ENCODE measurements at places on chromosomes 12 and 14.

- no peak for DNase-seq
Measured at GRCh38 chr12:11580125-11580751, 69.2 kb upstream of the ETV6 start.

DNA sequence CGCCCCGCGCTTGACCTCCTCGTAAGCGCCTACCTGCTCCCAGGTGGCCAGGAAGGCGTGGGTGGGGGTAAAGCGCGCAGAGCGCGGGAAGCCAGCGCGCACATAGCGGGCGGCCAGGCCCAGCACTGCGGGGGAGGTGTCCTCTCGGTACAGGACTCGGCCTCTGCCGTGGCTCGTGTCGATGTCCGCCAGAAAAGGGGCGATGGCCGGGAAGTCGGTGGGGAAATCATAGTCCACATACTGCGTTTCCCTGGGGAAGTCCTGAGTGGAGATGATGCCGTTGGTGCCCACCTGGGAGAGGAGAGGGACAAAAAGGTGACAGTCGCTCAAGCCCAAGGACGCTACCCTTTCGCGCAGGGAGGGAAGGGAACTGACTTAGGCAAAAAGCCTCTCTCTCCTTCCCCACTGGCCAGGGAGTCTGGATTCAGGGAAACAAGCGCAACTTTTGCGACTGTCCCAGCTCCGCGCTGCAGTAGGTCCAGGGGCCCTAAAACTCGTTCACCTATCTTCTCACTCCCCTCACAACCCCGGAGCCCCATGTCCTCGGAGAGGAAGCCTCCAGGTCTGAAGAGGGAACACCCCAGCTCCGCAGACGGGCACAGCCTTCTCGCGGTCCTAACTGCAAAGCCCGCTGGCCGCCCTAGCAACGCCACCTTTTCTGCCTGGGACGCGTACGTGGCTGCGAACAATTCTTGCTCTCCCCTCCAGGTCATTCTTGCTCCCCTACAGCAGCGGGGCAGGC, 815 bp downstream of the NID2 start:
- DNase-seq: peak; percentile 49

GRCh38 chr12:29220632-29221336, 71.7 kb downstream of the FAR2 start:
- no peak for DNase-seq

DNA sequence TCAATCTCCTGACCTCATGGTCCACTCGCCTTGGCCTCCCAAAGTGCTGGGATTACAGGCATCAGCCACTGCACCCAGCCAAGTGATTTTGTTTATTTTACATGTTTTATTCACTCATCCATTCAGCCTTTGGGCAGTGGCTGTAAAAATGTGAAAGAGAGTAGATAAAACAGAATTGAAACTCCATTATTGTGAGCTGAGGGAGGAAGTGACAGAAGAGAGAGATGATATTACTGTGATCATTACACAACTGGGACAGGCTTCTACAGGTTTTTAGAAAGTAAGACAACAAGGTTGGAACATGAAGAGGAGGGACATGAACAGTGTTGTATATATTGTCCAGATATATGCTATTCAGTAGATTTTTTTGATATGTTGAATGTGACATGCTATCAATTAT, 25.0 kb downstream of the CREBL2 start:
- DNase-seq: peak; percentile 70

DNA sequence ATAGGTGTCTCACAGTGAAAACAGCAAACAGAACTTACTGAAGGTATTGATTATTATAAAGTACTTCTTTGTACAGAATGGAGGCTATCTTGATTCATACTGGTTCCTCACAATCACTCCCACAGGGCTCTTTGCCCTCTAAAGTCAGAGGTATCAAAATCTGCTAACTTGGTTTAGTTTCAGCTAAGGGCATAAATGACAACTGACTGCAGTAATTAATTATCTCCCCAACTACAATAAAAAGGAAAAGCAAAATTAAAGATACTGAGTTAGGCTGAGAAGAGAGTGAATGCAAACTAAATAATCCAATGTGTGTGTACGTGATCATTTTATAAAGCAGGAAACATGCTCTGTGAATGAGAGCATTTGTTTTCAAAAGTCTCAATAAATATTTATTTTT, 338.7 kb downstream of the ACSS3 start:
- DNase-seq: no peak

DNA sequence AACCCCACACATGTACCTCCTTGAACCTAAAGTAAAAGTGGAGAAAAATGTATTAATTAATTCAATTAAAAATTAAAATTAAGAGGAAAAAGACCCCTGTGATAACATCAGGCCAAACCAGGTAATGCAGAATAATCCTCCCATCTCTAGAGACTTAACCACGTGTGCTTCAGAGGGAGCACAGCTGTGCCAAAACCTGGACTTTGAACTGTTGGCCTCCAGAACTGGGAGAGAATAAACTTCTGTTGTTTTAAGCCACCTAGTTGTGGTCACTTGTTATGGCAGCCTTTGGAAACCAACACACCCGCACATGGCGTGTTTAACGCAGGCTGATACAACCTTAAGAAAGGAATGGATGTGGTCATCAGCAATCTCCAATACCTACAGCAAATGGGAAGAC, 23.8 kb downstream of the OAS2 start:
- DNase-seq: no peak

DNA sequence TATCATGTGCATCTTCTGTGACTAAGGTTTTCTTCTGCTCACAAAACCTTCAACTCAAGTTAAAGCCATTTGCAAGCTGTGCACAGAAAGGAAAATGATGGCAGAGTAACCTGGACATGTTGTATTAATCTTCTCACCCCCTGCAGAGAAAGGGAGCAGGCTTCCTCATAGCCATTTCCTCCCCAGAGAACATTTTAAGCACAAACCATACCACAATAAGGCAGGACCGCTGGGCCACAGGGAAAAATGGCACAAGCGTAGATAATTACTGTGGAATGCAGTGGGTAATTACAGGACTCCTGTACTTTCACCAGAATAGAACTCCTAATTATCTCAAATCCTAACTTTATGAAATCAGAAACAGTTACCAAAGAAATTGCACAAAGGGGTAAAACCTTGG, 215.7 kb downstream of the KIF21A start:
- DNase-seq: no peak

DNA sequence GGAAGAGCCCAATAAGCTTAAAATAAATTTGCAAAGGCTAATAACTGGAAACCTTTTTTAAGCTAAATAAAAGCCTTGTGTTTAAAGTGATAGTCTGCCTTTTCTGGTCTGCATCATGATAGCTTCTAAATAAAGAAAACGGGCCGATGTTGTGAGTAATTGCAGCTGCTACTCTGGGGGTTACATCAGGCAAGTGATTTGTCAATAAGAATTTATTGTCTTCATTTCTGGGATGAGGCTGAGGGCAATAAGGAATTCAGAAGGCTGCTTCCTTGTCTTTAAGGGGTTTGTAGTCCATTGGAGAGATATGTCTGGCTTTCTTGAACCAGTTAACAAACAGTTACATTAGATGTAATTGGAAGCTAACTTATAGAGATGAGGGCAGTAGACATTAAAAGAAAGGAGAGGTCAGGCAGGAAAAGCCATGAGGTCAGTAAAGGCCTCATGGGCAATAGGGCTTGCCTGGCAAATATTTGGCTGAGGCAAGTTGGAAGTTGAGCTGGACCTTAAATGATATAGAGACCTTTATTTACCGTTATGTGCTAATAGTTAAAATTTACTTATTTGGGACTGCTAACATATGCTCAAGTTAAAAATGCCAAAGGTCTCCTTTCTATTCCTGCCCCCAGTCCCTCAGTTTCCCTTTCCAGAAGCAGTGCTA, 85.0 kb downstream of the CRADD start:
- no peak for DNase-seq

DNA sequence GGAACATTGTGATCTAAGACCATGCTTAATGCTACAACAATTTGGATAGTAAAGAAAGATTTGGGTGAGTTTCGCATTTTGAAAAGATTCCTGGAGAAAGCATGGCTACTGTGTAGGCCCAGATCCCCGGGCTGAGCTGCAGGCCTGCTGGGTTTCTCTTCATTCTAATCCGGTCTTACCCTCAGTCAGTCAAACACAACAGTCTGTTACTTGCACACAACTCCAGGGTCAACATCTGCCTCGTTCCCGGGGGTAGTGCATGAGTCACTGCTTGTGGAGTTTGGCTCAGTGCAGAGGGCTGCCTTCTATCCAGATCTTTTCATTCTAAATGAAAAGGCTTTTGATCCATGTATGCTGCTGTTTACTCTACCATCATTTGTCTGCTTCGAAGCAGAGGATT, 60.4 kb upstream of the SEL1L start:
- no peak for DNase-seq

GRCh38 chr12:104207416-104208205, 8.0 kb upstream of the TXNRD1 start:
- DNase-seq: no peak

DNA sequence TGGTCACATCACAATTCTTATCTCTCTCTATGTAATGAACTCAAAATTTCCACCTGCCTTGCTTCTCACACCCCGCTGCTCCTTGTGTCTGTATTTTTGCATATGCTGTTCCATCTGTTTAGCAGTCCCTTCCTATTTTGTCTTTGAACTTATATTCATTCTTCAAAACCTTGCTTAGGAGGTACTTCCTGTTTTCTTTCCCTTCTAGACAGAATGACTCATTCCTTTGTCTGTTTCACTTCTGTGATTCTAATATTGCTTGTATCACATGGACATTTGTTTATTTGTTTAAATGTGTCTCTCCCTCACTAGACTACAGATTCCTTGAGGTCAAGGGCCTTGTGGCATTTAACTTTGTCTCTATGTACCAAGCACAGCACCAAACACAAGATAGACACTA, 424.2 kb downstream of the ETNK1 start:
- DNase-seq: no peak

DNA sequence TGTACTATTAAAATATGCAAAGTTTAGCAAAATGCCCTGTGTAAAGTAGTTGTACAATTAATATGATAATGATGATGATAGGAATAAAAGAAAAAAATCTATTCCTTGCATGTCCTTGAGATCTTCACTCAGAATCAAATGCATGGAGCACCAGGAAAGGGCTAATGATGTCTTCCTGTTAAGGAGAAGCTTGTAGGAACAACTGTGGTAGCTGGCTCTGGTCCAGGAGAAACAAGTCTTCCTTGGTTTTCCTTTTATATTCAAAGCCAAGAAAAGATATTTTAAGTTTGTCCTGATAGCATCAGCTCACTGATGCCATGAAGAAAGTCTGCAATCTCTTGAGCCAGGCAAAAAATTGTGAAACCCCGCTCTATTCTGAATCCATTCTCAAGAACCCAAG, 138.9 kb downstream of the PIK3C2G start:
- no peak for DNase-seq

- no peak for DNase-seq
Measured at GRCh38 chr14:47846008-47846407, 170.6 kb upstream of the MDGA2 start.

- DNase-seq: no peak
Measured at GRCh38 chr14:86796221-86797074, 1196.5 kb downstream of the GALC start.

GRCh38 chr12:26246483-26247164, 51.3 kb downstream of the SSPN start:
- DNase-seq: no peak

DNA sequence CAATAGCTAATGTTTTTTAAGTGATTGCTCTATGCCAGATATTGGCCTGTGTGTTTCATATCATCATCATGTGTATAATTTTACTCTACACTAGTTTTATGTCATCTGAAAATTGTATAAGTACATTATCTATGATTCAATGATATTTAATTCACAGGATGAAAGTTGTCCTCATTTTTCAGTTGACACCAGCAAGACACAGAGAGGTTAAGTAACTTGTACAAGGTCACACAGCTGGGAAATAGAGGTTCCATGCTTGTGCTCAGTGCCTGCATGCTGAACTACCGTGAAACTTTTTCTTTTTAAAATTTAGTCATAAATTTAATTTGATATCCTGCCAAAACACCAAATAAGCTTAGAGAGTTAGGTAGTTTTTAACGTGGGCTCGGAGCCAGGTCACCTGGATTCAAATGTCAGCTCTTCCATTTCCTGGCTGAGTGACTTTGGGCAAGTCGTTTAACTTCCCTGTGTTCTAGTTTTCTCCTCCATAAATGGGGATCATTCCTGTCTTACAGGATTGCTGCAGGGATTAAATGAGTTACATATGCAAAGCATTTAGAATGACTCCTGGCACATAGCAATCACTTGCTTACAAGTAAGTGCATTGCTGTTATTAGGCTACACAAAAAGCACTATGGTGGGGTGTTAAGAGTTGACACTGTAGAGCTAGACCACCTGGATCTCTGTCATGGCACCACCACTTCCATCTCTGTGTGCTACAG, 183.9 kb downstream of the ETV6 start:
- DNase-seq: no peak

- DNase-seq: no peak
Measured at GRCh38 chr12:79686171-79686570, 4.6 kb downstream of the PAWR start.

GRCh38 chr12:128856791-128857078, 3.5 kb downstream of the GLT1D1 start:
- DNase-seq: no peak

- peak; percentile 75 for DNase-seq
Measured at GRCh38 chr14:64971943-64972791, at the start of gene RAB15. RAB15 (minus strand) TSS chr14:64972336; CDS start chr14:64972076, 260 bp downstream.

GRCh38 chr14:74599321-74599761, 12.7 kb downstream of the LTBP2 start:
- no peak for DNase-seq

DNA sequence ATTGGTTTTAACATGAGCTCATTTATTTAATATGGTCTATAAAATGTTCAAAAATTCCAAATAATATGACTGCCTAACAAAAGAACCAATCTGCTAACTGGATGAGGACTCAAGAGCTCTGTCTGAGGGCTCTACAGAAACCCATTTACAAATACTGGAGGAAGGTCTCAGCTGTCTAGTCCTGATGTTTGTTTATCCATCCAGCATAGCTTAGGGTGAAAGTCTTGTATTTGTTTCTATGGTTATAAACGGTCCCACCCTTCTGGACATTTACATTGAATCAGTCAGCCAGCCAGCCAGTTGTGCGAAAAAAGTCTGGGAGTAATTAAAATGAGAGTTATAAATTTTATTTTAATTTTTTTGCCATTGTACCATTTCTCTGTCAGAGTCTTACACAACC, 220.7 kb downstream of the BMP4 start:
- DNase-seq: no peak

DNA sequence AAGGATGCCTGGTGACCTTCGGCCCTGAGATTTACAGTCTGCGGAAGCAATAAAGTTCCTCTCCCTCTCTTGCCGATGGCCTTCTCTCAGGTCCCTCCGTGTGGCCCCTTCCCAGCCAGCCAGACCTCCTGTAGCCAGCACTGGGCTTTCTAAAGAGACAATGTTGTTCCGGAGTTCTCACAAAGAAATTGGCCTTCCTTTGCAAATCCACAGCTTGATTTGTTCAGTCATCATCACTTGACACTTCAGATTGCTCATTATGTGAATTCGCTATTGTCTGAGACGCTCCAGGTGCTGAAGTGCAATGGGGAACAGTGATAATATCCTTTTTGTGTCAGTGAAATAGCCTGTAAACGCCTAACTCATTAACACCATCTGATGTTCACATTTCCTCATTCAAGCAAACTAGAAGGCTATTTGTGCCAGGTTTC, 43.7 kb upstream of the GPHB5 start:
- no peak for DNase-seq

Measured in GM13976 (cell line).